ENCODE measurements at places on chromosomes 4 and X.

DNA sequence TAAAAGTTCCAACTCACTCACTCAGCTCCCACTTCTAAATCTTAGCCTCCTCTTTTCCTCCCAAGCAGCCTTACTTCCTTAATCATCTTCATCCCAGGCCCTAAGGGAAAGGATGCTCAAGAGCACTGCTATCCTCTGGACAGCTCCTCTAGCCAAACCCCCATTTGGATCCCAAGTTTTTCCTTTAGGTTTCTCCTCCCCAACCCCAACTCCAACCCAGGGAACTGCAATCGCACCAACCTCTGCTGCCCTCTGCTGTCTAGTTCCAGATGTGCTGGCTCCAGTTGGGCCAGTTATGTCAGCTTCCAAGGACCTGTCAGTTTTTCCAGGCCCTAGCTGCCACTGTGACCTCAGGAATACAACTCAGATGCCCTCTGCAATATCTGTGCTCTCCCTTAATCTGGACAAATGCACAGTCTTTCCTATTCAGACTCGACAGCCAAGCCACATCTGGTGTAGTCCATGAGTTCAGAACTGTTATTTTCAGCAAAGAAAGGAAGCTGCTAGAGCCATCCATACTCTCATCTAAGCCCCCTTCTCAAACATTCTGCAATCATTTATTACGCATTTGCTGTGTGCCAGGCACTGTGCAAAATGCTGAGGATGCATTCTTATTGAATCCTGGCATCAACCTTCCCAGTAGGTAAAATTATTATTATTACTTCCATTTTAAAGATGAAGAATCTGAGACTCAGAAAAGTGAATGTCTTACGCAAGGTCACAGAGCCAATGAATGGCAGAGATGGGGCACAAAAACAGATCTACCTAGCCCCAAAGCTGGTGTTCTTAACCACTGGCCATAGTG, 12.3 kb upstream of the XPNPEP2 start:
- DNase-seq, result peak; percentile 65

GRCh38 chrX:68889249-68889648, 60.4 kb downstream of the EFNB1 start:
- no peak for DNase-seq

- no peak for DNase-seq
These were observed 52.3 kb downstream of the LGI2 start for GRCh38 chr4:24978291-24979075.

DNA sequence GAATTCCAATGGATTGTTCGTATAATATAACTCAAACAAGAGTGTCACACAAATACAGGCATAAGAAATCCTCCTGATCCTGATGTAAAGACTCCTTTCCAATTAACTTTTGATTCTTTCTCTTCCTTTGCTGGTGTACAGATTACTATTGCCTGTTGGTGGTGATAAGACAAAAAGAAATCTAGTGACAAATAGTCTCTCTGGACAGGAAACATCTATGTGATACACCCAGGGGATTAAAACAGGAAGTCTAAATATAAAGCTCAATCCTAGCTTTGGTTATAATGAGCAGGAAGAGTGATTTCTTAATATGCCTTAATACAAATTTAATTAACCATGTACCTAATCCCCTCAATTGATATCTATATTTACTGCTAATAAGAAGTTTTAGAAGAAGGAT, 45.1 kb downstream of the ARHGEF6 start:
- DNase-seq, result no peak

DNA sequence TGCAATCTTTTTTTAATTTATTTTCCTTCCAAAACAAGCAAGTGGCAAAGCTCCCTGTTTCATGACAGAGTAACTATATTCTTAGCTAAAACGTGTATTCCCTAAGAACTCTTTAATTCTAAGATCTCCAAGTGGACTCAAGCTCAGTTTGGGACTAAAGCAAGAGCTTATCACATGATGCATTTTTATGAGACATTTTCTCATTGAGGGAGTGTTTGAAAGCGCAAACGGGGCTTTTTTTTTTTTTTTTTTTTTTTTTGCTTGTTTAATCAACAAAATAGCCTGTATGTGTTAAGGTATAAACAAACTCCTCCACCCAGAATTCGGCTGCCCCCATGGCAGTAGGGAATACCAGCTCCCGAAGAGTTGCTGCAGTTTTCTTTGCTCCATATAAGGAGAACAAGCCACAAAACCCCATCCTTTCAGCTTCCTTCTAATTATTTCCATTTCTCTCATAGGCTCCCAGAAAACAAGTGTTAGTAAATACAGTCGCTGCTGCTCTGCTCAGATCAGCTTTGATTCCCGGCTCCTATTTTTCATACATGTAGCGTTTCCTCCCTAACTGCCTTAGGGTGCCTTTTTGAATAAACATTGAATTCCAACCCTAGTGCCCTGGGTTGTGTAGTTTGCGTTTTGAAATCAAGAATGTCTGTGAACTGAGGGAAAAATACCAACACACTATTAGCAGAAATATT, 669 bp upstream of the PPARGC1A start:
- no peak for DNase-seq

- no peak for DNase-seq
These were observed 3.7 kb upstream of the FGB start for GRCh38 chr4:154559141-154559493.

- DNase-seq, result no peak
These were observed 311.4 kb upstream of the NDST4 start for GRCh38 chr4:115424852-115425251.

DNA sequence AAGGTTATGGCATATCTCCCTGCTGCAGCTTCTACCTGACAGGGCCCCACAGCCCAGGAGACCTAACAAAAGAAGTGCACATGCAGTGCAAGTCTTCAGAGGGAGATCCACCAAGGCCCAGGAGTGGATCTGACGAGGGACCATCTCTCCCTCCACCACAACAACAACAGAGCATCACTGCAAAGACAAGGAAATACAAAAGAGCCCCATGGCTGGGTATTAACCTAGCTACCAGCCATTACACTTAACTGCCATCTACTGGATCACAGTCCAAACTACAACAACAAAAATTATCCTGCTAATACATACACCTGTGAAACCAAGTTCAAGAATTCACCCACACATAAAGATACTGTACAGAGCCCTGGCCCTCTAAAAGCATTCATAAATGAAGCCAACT, 280.2 kb upstream of the SLC7A11 start:
- DNase-seq, result no peak

DNA sequence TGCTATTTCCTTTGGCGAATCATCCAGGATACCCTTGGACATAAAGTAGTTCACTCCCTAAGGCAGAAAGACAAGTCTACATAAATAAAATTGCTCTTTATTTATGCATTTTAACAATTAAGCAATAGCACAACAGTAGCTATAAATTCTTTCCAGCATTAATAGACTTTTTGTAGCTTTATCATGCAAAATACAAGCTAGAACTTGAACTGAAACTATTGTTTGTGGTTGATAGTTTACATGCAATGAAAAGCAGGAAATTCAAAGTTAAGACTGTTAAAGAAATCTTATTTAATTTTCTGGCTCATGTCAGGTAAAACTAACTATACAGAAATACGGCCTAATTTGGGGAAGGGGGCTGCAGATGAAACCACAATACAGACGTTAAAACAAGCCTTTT, 42.3 kb downstream of the FBXO8 start:
- no peak for DNase-seq

DNA sequence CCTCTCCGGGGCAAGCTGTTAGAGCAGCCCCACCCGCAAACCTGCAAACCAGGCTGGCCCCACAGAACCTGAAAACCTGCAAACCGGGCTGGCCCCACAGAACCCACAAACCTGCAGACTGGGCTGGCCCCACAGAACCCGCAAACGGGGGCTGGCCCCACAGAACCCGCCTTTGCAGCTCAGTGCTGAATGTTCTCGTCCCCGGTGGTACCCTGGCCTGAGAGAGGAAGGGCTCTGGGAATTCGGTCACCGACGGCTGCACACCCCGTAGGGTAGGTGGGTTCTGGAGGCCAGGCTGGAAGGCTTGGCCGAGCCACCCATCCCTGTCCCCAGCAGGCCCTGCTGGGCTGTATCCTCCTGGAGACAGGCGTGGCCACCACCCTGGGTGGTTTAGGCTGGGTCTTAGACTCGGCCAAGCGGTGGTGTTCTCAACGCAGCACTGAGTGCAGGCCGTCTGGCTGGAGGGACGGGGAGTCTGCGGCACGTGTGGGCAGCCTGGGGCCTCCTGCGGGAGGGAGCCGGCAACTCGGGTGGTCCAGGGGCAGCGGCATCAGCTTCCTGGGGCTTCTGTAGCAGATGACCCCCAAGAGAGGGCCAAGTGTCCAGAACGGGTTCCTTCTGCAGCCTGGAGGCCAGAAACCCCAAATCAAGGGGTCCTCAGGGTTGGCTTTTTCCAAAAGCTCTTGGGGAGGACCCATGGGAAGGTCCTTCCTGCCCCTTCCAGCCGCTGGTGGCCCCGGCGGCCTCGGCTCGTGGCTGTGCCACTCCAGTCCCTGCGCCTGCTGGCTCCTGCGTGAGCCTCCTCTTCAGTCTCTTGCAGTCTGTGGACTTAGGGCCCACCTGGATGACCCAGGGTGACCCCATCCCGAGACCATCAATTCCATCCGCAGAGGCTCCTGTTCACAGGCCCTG, 15.6 kb downstream of the DOK7 start:
- no peak for DNase-seq

- no peak for DNase-seq
These were observed 10.4 kb downstream of the CSTF2 start for GRCh38 chrX:100830547-100830946.
